T-cell (primary cell): ENCODE measurements at places on chromosomes 1 and 21.

DNA sequence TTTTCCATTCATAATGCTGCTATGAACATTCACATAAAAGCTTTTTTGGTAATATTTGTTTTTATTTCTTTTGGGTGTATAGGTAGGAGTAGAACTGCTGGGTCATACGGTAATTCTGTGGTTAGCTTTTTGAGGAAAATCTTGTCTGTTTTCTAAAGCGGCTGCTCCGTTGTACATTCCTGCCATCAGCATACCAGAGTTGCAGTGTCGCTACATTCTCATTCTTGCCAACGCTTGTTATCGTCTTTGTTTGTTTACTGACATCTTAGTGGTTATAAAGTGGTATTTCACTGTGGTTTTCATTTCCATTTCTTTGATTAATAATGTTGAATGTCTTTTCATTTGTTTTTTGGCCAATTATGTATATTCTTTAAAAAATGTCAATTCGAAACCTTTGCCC, 469.8 kb upstream of the ZP4 start:
- no peak for DNase-seq

GRCh38 chr1:99786751-99787501, 20.5 kb upstream of the FRRS1 start:
- no peak for DNase-seq

DNA sequence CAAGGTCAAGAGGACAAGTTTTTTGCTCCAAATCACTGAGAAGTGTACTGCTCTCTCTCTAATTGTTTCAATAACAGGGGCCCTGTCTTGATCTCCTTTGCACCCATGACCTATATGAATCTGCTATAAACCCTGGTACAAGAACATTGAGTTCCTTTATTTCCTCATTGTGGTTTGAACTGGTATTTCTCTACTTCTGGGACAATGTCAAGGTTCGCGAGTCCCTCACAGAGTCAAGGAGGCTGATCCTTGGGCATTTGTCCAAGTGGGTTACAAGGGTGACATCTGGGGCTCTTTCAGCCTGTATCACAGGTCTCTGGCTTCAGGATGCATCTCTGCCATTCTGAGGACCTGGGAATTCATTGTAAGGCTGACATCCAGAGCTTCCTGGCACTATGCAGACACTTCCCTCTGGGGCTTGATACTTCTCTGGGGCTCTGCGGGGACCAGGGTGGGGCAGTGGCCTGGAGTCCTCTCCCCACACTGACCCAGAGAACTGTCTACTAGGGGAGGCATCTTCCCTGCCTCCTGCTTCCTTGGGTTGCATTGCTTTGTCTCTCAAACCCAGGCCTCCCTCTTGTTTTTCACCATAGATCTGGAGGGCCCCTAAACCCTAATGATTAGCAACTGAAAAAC, 22.5 kb upstream of the ZNF648 start:
- DNase-seq: no peak

DNA sequence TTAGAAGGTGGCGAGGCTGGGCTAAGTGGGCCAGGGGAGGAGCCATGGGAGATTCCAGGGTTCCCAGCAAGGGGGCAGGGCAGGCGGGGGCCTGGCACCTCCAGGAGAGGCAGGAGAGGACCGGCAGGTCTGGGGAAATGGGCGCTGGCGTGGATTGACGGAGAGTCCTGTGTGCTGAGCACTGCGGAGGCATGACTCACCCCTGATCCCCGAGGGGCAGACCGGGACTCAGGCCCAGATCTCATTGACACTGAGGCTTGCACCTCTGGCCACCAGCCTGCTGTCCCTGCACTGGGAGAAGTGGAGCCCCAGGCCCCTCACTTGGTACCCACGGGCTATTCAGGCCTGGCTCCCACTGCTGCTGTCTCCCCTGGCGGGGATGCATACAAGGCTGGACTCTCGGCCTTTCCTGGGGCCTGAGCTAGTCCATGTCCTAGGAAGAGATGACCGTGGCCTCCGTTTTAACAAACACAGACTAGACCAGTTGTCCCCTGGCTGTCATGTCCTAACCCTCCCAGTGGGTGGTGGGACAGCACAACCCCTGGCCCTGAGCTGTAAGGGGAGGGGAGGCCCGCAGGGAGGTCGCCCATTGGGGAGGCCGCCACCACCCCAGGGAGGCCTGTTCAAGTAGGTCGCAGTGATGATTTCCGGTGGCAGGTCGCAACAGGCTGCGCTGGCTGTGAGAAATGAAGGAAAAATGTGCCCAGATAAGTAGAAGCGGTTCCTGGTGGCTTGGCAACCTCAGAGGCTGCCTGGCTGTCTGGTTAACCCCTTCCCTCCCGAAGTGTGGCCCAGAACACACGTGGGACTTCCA, 39.7 kb downstream of the RIPK4 start:
- no peak for DNase-seq
